ENCODE measurements at places on chromosomes 7 and 10.

DNA sequence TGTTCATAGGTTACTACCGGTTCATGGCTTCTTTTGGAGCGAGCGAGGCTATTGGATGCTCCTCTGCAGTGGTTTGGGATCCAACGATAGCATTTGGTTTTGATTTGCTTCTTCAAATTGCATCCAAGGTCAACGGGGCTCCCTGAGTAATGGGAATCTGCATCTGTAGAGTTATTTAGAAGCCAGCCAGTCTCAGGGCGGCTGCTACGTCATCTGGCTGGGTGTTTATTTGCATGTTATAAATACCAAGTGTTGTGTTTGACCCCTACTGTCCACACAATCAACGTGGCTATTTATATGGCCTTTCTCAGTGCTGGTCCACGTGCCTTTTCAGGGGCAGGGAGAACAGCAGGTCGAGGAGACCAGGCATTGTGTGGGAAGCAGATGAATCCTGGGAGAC is 137.7 kb downstream of the PRPF18 start:
- DNase-seq, result no peak

- DNase-seq, result no peak
These were observed 80.8 kb downstream of the SEC23IP start for GRCh38 chr10:119973281-119973680.

DNA sequence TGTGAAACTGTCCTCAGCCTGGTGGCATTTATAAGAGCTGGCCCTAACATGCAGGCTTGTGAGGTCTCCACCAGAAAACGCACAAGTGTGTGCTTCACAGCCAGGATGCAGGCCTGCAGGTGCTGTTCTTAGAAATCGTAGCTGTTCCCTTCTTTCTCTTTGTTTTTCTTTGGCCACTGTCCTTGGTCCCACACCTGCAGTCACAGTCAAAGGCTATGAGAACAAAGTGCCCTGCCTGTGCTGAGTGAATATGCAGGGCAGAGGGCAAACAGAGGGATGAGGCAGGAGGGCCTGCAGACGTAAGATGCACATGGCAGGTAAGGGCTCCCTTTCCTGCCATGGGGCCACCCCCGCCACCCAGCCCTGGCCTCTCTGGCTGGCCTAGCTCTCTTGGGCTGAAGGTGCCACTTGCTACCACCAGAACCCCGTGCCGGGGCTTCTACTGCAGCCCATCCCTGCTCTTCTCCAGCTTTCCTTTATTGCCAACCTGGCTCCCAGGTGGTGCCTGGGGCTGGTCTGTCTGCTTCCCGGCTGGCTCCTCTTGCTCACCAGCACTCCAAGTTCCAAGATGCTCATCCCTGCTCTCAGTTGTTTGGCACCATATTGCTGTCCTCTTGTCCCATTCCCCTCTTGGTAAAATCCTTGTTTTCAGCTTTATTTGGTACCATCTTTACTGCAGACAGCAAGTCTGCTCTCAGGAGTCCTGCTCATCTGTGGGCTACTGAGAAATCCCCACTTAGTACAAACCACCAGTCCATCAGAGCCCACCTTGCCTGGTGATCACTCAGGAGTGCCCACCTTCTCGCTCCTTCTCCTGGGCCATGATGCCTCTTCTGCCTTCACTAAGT is 308.1 kb upstream of the ZMIZ1 start:
- no peak for DNase-seq

DNA sequence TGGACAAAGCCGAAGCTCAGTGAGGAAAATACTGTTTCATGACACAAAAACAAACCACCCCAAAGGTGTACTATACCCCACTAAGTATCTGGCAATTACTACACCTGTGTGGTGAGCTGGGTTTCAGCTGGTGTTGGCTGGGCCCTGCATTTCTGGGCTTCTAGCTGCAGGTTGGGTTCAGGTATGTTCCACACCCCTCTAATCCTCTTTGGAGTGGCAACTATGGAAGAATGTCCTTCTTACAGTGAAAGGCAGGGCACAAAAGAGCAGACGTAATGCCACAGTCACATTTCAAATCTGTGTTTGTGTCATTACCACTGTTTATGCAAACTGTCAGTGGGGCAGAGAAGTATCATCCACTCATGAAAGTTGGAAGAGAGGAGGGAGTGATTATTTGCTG is 201.5 kb upstream of the FZD1 start:
- DNase-seq, result no peak

- peak; percentile 84 for DNase-seq
These were observed 2.2 kb downstream of the CYP17A1 start for GRCh38 chr10:102835007-102835482.

DNA sequence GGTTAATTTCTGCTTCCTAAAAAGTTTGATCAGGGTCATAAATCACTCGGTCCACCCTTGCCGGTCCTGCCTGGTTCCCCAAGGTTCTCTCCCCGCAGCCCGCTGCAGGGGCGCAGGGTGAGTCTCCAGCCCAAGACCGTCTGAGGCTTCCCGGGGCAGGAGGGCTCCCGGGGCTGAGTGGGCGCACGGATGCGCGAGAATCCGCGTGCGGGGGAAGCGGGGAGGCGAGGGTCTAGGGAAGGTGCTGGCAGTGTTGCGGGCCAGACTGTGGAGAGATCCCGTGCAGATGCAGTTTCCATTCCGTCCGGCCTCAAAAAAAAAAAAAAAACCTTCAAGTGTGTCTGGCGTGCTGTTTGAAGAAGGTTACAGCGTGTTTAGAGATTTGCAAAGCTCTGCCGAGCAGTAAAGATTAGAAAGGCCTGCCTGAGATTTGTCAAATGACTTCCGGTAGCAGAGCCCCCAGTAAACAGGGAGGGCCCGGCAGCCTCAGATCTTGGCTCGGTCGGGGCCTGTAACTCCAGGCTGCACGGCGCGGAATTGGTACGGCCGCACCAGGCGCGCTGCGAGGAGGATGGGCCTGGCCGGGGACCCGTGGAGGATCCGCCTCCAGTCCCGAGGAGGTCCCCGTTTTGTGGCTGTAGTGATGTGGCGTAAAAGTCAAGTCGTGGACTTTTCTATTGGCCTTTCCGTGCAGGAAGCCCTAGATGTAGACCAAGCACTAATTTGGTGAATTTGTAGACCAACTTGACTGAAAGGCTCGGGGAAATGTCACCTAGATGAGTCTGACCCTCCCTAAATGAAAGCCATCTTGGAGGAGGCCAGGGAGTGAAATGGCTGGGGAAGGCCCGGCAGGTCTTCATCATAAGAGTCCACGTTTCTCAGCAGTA is 293.2 kb upstream of the NFE2L3 start:
- no peak for DNase-seq

- DNase-seq, result peak; percentile 62
These were observed 986 bp downstream of the NRP1 start for GRCh38 chr10:33333260-33334101.

GRCh38 chr10:7035126-7035761 is 375.6 kb downstream of the SFMBT2 start:
- peak; percentile 53 for DNase-seq

DNA sequence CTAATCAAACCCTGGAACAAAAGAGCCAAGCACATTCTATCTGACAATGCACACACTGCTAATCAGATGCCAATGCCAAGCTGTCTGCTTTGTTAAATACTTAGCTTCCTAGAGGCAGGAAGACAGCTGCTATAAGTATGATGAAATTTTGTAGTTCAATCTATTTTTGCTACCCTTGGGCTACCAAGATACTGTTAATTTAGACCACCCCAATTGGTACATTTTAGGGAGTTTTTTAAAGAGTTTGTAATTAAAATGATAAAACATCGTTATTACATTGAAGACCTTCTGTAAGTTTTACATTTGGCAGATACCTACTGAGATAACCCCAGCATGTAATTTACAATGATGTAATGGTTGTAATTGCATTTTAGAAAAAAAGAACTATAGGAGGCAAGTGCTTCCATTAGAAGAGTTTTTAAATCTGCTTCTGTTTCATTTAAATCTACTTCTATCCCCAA is 268.5 kb downstream of the ADK start:
- DNase-seq, result no peak

GRCh38 chr10:3805201-3805790 is 20.3 kb upstream of the KLF6 start:
- DNase-seq, result peak; percentile 80

DNA sequence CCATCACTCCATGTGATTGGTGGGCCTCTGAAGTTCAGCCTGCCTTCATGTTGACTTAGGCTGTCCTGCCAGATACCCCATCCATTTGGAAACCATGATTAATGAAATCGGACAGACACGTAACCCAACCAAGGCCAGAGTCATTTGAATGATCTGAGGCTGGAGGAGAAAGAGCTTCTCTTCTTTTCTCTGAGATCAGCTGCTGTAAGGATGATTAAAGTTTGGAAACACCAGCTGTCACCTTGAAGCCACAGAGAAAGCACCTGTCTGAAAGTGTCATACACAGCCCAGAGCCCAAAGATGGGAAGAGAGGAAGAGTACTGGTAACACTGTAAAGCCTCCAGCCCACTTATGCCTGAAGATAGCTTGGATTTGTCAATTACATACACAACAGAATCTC is 22.9 kb downstream of the NEBL start:
- DNase-seq, result no peak

DNA sequence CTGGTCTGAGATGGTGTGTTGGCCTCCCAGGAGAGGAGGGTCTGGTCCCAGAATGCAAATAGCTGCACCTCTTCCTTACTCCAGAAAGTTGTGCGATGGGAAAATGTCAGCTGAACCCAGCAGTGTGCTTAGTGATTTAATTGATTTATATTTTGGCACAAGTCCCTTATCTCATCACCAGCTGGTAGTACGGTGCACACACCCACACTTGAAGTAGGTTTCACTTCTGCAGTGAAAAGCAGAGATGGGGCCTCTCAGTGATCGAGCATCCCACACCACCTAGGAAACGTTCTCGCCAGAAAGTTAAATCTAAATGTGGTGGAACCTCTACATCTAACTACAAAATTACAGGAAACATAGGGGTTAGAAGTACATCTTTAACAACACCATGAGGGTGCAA is 80.4 kb downstream of the UBE3C start:
- no peak for DNase-seq

GRCh38 chr7:84183741-84184140 is 10.8 kb downstream of the SEMA3A start:
- DNase-seq, result no peak

- peak; percentile 60 for DNase-seq
These were observed 628 bp downstream of the PARP12 start for GRCh38 chr7:140062118-140062527.

DNA sequence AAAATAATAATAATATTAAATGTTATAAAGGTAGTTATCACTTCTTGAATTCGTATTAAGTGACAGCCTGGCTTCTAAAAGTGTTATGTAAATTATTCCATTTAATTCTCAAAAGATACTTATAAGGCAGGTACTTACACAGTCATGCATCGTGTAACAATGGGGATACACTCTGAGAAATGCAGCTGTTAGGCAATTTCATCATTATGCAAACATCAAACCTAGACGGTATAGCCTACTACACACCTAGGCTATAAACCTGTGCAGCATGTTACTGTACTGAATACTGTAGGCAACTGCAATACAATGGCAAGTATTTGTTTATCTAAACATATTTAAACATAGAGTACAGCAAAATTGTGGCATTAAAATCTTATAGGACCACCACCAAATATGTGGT is 1.5 kb downstream of the IFIT1 start:
- no peak for DNase-seq

GRCh38 chr10:33897291-33897752 is 562.9 kb upstream of the NRP1 start:
- DNase-seq, result no peak

GRCh38 chr7:35185908-35186731 is 67.8 kb downstream of the TBX20 start:
- DNase-seq, result peak; percentile 22

- DNase-seq, result no peak
These were observed 4.3 kb downstream of the DDC start for GRCh38 chr7:50560865-50561351.

GRCh38 chr10:38157270-38157685 is 63.1 kb downstream of the ZNF37A start:
- no peak for DNase-seq

GRCh38 chr7:141281311-141281710 is 207.4 kb downstream of the TMEM178B start:
- no peak for DNase-seq

Measured in activated CD8-positive, alpha-beta T cell treated with anti-CD3 and anti-CD28 coated beads, Interleukin-2, amount 10 ng/mL, durations not matched to agents 7 days and 5 days (primary cell).